ENCODE measurements at places on chromosomes 4 and X.

GRCh38 chr4:103853627-103854026 is 133.8 kb upstream of the TACR3 start:
- DNase-seq, result no peak

DNA sequence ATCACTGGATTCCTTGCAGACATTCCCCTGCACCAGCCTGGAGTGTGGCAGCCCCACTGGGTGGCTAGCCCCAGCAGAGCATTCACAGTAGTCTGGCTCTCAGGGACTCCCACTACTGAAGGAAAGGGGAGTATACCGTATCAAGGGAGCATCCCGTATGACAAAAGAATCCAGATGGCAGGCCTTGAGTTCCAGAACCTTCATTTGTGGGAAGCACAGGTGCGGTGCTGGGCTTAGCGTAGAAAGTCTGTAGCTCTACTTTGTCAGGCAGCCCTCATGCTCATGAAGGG is 79.6 kb downstream of the CENPC start:
- DNase-seq, result no peak

DNA sequence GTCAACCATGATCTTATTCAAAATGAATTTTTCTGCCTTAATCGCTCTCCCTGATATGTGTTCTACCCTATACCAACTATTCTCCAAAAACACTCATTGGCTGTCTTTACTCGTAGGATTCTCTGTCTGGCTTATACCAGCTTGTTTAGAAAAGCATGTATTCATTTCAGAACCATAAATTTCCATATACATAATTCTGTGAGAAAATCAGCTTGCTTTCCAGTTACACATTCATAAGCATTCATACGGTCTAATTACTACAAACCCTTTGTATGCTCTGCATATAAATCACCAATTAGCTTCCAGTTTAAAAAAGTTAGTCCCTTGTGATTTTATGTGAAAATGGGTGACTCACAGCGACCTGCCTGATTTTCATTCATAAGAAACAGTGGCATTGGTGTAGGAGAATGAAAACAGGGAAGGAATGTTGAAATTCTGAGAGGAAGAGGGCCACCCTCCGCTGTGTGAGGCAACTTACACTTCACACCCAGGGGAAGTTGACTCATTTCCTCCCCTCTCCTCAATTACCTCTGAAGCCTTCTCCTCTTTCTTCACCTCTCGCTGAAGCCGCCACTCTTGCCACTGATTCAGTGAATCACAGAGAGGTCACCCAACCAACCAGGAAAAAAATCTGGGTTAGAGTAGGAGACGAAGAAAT is 63.3 kb downstream of the MEPE start:
- DNase-seq, result no peak

GRCh38 chrX:115339441-115340025 is 50.0 kb downstream of the LUZP4 start:
- DNase-seq, result no peak

DNA sequence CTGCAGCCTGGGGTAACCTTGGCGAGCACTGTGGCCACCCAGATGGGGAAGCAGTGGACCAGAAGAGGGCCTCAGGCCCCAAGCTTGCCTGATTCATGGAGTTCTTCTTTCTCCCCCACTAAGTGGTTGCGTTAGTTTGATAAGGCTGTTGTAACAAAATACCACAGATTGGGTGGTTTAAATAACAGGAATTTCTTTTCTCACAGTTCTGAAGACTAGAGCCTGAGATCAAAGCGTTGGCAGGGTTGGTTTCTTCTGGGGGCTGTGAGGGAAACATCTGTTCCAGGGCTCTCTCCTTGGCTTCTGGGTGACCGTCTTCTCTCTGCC is 105.7 kb upstream of the GATB start:
- DNase-seq, result no peak

- DNase-seq, result no peak
Measured at GRCh38 chr4:57053508-57053907, 56.7 kb downstream of the IGFBP7 start.

DNA sequence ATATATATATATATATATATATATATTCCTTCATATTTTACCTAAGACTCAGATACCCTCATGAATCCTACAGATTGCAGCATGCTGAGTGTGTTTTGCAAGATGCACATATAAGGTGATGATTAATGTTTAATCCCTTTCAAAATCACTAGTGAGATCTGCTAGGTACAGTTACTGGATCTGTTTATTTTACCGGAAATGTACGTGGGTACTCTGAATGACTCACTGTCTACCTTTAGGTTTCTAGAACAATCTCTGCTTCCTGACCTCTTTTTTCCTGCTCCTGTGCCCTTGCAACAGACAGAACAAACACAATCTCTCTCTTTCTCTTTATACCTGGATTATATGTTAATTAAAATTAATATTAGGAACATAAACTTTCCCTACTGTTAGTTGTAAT is 379.6 kb downstream of the FAM133A start:
- DNase-seq, result no peak

- DNase-seq, result no peak
Measured at GRCh38 chrX:142637206-142637605, 388.5 kb upstream of the SPANXN4 start.

- DNase-seq, result no peak
Measured at GRCh38 chr4:16225167-16225862, 956 bp downstream of the TAPT1 start.

GRCh38 chr4:148094149-148094548 is 348.1 kb downstream of the NR3C2 start:
- no peak for DNase-seq

GRCh38 chr4:23909671-23910070 is 19.8 kb upstream of the PPARGC1A start:
- no peak for DNase-seq

DNA sequence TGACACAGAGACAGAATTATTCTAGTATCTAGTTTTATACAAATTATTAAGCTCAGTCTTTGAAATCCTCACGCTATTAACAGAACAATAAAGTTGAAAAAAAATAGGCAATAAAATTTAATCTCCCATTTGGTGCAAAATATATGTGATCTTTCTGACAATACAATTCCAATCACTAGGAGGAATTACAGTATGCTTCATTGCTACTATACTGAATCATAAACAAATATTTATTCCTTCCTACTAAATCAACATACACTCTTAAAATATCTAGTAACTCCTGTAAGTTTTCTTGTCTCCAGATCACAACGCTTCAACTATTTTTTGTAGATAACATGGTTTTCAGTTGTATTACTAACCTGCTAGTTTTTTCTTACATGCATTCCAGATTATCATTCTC is 45.7 kb downstream of the KLHL8 start:
- DNase-seq, result no peak

DNA sequence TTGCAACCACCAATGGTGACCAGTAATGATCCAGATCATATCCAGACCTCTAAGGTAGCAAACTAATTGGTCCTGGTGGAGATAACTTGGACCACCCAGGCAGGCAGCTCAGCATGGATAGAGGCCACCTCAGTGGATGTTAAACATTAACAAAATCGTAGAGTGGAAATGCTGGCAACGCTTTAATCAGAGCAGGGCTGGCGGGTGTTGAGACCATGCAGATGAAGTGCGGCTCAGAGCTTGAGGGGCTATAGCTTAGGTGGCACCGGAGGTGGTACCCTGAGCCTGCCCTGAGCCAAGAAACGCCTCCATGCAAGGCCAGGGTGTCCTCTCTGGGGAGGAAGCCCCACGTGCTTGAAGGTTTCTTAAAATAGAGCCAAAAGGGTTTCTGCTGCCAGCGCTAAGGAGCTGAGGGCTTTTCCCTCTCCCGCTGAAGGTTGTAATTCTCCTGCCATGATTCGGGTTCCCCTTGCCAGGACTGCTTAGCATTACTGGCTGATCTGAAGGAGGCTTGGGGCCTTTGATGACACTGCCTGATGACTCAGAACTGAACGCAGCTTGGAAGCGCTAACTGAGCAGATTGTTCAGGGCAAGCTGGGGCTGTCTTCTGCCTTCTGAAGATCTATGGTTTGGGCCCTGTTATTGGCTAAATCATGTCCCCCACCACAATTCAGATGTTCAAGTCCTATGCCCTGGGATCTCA is 177.8 kb upstream of the ATP6AP2 start:
- no peak for DNase-seq

- DNase-seq, result no peak
Measured at GRCh38 chr4:127327491-127327890, 305.3 kb upstream of the INTU start.

DNA sequence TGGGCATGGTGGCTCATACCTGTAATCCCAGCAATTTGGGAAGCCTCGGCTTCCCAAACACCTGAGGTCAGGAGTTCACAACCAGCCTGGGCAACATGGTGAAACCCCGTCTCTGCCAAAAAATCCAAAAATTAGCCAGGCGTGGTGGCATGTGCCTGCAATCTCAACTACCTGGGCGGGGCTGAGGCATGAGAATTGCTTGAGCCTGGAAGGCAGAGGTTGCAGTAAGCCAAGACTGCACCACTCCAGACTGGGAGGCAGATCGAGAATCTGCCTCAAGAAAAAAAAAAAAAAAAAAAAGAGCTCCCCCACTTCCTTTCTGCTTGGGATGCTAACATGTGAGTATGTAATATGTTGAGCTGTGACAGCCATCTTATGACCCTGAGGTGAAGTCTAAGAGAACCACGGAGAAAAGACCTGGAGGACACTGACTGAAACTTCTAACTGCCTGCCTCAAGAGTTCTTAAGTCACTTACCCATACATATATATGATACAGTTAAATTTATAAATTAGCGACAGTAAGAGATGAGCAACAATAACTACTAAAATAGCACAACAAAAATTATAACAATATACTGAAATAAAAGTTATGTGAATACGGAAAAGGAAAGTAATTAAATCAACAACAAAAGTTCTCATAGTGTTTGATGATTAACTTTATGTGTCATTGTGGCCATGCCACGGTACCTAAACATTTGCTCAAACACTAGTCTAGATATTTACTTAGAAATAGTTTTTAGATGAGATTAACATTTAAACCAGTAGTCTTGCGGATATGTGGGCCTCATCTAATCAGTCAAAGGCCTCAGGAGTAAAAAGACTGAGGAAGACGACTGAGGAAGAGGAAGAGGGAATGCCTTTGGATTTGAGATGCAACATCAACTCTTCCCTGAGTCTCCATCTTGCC is 178.3 kb downstream of the OPHN1 start:
- DNase-seq, result no peak

GRCh38 chr4:168710353-168710946 is 213.6 kb downstream of the PALLD start:
- no peak for DNase-seq

- no peak for DNase-seq
Measured at GRCh38 chr4:127843704-127844600, 36.7 kb upstream of the PLK4 start.

GRCh38 chrX:131058136-131058868 is at the start of gene ARHGAP36:
ARHGAP36 (plus strand) TSS chrX:131058346; CDS start chrX:131081666, 23,320 bp downstream.
- peak; percentile 44 for DNase-seq

GRCh38 chr4:173119818-173120217 is 48.8 kb upstream of the GALNT7 start:
- DNase-seq, result no peak

DNA sequence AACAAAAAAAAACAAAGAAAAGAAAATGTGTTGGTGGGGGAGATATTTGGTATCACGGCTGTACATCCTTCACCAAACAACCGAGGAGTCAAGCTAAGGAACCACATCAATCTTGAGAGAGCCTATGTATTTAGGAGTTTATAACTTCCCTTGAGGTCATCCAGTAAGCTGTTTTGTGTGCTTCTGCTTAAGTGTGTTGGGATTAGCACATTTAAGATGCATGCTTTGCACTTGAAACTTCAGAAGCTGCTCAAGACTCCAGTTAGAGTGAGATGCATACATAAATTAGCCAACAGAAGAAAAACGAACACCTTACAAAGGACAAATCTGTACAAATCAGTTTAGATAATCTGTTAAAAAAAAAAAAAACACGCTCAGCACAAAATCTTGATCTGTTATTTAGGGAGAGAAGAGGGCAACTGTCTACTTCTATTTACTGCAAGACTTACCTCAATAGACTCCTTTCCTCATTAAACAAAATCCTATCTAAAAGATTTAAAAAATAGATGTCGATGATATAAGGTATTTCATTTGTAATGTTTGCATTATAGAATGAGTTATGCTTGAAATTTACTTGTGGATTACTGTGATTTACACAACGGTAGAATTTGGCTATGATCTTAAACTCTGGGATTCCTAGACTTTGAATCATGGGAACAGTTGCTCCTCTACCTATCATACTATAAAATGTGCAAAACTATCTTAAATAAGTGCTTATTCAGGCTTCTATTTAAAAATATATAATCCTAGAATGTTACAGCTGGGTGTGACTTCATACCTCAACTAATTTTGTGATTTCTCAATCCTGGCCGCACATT is 53.8 kb upstream of the NAP1L5 start:
- DNase-seq, result no peak

DNA sequence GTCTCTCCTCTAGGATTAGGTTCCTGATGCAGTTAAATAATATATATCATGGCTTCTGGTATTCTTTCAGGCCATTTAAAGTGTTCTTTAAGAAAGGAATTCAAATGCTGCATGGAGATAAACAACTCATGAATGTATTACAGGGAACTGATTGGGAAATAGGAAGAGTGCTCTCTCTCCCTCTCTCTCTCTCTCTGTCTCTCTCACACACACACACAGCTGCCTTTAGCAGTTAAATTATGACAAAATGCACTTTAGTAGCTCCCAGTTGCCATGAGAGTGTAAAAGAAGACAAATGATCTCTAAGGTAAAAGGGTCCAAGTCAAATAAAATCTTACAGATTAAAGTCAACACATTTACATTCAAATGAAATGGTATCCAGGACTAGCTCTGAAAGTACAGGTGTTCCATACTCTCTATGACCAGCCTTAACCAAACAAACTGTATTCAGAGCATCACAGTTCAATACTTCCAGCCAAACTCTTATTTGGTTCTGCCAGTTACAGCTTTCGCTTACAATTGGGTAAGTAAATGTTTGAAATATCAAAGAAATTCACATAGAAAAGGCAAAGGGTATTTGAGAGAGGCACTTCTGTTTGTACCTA is 94.7 kb upstream of the CXXC4 start:
- no peak for DNase-seq

- DNase-seq, result no peak
Measured at GRCh38 chr4:145797278-145797677, 117.3 kb downstream of the C4orf51 start.

- DNase-seq, result no peak
Measured at GRCh38 chr4:72820107-72820506, 249.4 kb downstream of the COX18 start.

GRCh38 chr4:139761461-139761860 is 95.8 kb downstream of the MGST2 start:
- no peak for DNase-seq

GRCh38 chr4:101221294-101221693 is 126.0 kb downstream of the PPP3CA start:
- DNase-seq, result no peak

Measured in neural crest cell (in vitro differentiated cells).